ENCODE measurements at places on chromosomes 5 and 9. TPM values are rescaled to one million over a fixed set of nuclear protein-coding genes. Genes with fewer than 3 reads are reported as not detected.

DNA sequence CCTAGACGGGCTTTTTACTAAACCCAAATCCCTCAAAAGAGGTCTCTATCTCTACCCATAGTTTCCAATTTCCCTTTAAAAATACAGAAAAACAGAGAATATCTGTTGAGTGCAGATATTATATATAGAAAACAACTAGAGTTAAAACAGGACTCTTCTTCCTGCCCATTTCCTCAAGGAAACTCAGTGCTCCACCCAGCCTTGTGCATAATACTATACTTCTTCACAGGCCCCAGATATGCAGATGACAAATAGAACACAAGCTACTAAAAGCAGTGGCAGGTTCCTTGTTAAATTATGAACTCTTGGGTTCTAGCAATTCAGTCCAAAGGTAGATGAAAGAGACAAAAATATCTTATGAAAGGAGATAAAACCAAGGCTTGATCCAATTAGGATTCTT lies 200.2 kb downstream of the TSSK1B start:
- no peaks in the 10 kb centered on the region for H3K36me3 ChIP-seq
- no peak overlapping the region for H3K27ac ChIP-seq
- H3K27me3 ChIP-seq = no peaks in the 10 kb centered on the region
- no peak overlapping the region for H3K4me3 ChIP-seq

- no peak for DNase-seq
- no peak overlapping the region for H3K4me3 ChIP-seq
- no peaks in the 10 kb centered on the region for H3K36me3 ChIP-seq
- peaks cover 44% of the 10 kb centered on the region for H3K4me1 ChIP-seq
Observed at GRCh38 chr5:177402271-177403043, 2.0 kb upstream of the PFN3 start.

DNA sequence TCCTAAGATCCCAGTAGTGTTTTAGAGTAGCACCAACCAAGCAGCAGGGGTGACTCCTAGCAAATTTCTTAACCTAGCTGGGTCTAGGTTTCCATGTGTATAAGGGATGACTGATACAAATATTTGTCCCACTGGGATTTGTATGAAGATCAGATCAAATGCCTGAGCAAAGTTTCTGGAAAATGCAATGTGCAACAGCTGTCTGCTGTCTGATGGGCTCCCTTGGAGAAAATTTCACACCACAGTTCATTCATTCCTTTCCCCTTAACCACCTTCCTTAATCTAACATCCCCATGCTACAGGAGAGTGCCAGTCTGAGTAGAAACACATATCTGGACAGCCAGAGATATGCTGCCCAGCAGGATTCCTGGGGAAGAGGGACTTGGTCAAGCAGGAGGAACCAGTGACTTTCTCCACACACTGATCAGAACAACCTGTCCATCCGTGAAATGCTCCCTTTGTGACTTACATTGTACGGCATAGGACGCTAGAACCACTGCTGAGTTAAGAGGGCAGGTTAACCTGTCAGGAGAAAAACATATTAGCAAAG lies 53.3 kb downstream of the PTPN3 start:
- H3K4me3 ChIP-seq = no peak overlapping the region
- H3K36me3 ChIP-seq = no peaks in the 10 kb centered on the region
- no peaks in the 10 kb centered on the region for H3K27me3 ChIP-seq

- peaks cover 11% of the 10 kb centered on the region for H3K4me1 ChIP-seq
- H3K36me3 ChIP-seq = no peaks in the 10 kb centered on the region
- H3K27me3 ChIP-seq = peaks cover 33% of the 10 kb centered on the region
- no peak overlapping the region for H3K27ac ChIP-seq
Observed at GRCh38 chr9:137250329-137251193, 525 bp upstream of the STPG3 start.

GRCh38 chr5:35657877-35658276 lies 40.2 kb downstream of the SPEF2 start:
- H3K4me1 ChIP-seq = no peaks in the 10 kb centered on the region
- H3K4me3 ChIP-seq = no peak overlapping the region
- DNase-seq = no peak
- H3K27me3 ChIP-seq = no peaks in the 10 kb centered on the region

MEGF10 gene
- 0.32 TPM for polyA plus RNA-seq

SPINK14 gene
- not detected for polyA plus RNA-seq
